D721Med (cell line): ENCODE measurements at places on chromosomes 4 and X.

DNA sequence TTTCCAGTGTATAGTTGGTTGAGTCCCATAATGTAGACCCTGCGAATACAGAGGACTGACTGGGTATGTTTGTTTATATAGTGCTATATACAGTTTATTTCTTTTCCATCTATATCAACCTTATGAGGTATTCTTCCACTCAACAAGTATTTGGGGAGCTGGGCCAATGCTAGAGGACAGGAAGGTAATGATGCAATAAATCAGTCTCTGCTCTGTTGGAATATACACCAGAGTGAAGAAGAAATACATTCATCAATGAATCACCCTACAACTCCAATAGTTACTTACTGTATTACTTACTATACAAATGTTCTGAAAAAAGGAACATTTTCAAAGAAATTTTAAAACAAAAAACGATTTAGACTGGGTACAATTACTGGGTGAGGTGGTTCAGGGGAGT, 2.1 kb upstream of the ARSJ start:
- DNase-seq = no peak

DNA sequence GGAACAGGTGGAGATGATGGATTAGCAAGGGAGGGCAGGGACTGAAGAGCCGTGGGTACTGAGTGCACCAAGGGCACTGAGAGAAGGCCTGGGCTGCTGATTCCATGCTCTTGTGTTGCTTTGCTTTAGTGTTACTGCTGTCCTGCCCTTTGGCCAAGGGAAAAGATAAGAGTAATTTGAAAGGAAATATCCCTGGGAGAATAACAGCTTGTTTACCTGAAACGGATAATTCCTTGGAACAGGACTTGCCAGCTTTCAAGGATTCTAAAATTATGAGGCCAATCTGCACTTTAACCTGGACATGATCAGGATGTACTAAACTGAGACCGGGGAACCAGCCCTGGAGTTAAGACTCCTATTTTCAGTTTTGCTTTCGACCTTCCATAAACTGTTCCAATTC, 20.4 kb downstream of the FAM9C start:
- DNase-seq = no peak

DNA sequence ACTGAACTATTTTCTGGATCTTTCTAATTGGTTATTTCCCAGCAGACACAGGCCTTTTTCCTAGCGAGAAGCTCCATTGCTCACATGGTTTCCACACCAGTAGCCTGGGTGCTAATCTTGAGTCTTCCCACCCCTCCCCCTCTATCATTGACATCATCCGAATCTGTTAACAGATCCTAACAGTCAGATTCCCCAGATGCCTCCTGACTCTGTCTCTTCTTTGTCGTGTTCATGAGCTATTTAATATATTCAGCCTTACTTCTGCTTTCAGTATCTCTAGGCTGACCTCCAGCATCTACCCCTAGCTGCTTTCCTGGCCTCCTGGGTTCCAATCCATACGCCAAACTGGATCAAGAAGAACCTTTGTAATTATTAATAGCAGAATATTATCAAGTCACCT, 85.0 kb downstream of the CLNK start:
- no peak for DNase-seq

DNA sequence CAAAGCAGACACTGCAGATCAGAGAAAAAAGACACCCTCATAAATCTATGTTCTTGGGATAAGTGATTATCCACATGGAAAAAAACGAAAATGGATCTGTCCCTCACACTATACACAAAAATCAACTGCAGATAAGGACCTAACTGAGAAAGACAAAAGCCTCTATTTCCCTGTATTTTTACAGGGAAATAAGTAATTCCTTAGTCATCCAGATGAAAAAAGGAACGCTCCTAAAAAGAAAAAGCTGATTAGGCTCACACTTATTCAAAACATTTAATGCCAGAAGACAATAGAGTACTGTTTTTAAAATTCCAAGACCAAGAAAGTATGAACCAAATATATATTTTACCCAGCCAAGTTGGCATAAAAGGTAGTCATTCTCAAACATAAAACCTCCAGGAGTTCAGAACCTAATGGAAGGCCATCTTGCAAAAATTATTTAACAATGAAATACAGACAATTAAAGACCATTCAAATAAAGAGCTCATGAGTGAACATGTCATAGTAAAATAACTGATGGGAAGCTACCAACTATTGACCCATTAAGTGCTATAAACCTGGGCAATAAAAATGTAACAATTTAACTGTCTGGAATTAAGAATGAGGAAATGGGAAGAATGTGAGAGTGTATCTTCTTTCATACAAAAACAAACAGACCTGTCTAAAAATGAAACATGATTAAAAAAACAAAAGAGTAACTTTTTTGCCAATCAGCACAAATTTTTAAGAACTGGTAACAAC, 20.4 kb downstream of the PAPSS1 start:
- no peak for DNase-seq

- no peak for DNase-seq
Observed at GRCh38 chrX:31445542-31445941, 373.7 kb upstream of the FTHL17 start.

DNA sequence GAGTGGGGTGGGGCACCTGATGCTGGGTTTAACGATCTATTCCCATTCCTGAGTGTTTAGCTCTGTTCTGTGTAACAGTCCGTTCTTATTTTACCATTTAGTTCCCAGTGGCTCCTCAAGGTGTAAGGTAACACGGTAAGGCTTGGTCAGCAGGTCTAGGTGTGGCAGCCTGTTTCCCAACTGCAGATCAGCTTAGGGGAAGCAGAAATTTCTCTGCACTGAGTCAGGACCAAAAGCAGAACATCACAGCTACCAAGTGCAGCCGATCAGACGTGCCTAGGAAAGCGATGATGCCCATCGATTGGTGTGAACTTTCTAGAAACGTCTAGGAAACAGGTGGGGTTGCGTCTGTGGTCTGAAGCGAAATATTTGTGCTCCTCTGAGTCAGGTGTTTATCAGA, 240.1 kb downstream of the STIM2 start:
- DNase-seq = no peak

DNA sequence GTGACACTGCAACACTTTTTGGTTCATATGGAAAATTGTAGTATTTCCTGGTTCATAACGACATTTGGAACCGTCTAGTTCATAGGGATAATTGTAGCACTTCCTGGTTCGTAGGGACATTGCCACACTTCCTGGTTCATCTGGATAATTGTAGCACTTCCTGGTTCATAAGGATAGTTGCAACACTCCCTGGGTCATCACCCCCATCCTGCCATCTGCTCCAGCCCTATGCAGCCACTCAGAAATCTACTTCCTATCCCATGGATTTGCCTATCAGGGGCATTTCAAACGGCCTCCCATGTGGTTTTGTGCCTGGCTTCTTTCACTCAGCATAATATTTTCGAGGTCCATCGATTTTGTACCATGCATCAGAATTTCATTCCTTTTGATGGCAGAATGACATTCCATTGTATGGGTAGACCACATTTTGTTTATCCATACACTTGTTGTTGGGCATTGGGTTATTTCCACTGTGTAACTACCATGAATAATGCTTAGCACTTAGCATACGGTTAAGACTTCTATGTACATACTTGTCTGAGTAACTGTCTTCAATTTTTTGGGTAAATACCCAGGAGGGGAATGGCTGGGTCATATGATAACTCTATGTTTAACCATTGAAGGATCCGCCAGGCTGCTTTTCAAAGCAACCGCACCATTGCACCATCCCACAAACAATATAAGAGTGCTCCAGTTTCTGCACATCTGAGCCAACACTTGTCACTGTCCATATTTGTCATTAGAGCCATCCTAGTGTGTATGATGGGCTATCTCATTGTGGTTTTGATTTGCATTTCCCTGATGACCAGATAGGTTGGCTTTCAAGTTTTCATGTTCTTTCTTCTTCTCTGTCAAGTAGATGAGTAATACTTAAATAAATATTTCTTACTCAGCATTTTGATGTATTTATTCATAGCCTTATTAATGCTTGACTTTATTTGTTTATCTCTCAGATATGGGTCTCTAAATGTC, 58.3 kb upstream of the CD99 start:
- no peak for DNase-seq

DNA sequence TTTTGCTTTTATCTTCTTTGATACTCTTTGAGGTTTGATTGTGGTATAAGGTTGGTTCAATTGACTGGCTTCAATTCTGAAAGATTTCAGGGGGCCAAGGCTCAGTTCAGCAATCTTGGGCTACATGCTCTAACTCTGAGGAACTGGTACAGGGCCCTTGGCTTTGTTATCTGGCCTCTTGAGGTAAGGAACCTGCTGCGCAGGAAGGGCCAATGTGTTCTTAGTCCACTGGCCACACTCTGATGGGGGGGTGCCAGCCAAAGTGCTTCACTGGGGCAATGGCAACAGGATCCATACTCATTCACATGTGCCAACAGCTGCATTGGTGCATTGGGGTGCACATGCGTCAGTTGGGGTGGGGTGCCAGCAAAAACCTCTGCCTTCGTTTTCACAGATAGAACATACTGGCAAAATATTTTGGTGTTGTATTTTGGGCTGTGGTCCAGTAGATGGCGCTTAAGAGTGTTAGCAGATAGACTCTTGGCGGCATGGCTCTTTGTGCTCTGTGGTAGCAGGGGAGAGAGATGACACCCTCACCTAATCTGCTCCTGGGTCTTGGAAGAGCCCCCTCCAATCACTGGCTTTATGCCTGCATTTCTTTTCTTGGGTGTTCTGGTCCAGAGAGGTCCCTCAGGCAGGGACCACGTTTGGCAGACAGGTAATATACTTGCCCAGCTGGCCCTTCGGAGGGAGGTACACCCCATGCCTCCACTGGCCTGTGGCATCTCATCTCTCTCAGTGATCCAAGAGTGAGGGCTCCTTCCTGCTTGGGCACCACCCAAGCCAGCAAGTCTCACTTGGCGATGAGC, 42.9 kb downstream of the NDST3 start:
- DNase-seq = no peak

DNA sequence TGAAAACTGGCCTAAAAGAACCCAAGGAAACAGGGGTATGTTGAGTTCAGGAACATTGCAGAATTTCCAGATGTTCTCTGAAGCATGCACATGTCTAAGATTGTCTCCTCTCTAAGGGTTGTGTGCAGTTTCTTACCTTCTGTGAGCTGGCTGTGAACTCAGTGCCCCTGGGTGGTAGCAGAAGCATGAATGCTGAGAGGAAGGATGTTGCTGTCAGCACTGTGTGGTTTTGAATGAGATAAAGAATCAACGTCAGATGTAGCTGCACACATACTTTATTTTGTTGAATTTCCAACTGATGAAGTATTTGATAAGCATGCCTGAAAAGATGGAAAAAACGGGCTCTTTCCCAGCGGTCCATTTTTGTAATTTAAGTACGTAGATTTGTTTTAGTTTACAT, 23.8 kb upstream of the CD38 start:
- DNase-seq = no peak

GRCh38 chr4:41683326-41683725, 65.2 kb downstream of the PHOX2B start:
- DNase-seq = no peak

- no peak for DNase-seq
Observed at GRCh38 chr4:121219227-121219626, 55.1 kb upstream of the TNIP3 start.

DNA sequence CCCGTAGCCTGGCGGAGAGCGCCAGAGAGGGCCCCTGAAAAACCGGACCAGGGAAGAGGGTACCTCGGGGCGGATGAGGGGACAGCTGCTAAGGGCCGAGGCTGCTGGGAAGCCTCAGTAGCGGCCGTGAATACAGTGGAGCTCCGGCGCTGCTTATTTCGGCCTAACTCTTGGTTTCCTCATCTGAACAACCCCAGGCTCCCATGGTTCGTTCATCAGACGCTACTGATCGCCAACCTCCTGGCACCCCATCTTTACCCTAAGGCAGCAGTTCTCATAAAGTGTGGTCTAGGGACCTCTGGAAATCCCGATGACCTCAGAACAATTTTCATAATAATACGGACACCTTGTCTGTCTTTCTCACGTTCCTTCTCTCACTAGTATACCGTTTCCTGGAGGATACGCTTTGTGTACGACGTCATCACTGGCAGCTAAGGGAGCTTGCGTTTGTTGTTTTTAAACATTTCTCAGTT, 645 bp upstream of the RAB28 start:
- no peak for DNase-seq

GRCh38 chrX:63434206-63434605, 83.1 kb upstream of the SPIN4 start:
- DNase-seq = no peak

DNA sequence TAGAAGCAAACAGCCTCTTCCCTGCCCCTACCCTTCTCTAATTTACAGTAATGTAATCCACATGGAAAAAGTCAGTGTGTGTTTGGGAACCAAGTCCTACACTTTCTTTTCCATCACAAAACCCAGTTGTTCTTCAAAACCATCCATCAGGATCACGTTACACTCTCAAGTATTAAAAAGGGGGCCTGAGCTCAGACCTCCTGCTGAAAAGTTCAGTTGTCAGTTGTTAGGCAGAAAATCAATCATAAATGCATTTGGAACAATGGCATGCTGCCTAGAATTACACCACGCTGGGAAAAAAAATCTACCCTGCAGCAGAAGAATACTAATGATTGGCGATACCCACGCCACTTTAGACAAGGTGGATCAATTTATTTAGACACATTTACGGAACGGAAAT, 236.5 kb downstream of the PARM1 start:
- no peak for DNase-seq

DNA sequence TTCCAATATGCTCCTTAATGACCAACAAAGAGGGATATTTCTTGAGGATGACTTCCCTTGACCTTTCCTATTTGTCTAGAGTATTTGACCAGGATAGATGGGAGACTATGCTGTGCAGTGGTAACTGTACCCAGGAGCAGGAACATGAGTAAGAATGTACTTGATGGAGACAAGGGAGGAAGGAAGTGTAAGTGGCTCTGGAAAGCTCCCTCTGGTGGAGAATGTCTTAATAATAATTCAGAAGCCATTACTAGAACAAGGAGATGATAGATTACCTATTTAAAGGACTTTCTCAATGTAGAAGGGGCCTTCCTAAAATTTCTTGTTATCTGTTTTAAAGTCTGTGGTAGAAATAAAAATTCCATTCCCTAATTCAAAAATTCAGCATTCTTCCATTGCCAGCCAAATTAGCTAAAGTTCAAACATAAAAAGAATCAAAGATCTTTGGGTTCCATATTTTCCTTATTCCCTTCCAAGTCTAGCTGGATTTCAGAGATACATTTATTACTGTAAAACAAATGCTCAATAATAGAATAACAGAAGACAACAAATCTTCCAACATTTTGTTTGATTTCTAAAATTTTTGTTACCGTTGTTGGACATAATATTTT, 83.8 kb downstream of the GRID2 start:
- no peak for DNase-seq

GRCh38 chr4:48720459-48720858, 59.6 kb downstream of the FRYL start:
- DNase-seq = no peak

DNA sequence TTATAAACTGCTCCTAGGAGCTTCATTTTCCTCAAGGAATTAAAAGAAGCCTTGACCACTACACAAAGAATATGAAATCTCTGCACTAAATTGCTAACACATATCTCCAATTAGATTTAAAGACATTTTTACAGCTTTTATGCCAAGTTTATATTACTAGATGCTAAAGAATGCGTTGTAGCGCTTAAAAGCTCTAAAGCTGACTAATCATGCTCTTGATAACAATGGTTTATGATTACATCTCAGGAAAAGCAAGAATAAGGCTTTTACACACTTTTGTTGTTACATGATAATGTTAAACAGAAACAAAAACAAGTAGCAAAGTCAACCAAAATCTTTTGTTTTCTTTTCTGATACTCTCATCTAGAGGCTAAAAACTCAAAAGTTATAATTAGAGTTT, 44.7 kb downstream of the SLC10A7 start:
- DNase-seq = no peak

GRCh38 chr4:172393220-172393619, 580.0 kb downstream of the GALNTL6 start:
- DNase-seq = no peak
